SK-N-SH treated with all-trans-retinoic acid at 6 μM for 48 hours (cell line): ENCODE measurements at places on chromosomes 7 and 10.

GRCh38 chr7:69599286-69599954, 1.1 kb downstream of the AUTS2 start:
- ATAC-seq = peak; percentile 53

DNA sequence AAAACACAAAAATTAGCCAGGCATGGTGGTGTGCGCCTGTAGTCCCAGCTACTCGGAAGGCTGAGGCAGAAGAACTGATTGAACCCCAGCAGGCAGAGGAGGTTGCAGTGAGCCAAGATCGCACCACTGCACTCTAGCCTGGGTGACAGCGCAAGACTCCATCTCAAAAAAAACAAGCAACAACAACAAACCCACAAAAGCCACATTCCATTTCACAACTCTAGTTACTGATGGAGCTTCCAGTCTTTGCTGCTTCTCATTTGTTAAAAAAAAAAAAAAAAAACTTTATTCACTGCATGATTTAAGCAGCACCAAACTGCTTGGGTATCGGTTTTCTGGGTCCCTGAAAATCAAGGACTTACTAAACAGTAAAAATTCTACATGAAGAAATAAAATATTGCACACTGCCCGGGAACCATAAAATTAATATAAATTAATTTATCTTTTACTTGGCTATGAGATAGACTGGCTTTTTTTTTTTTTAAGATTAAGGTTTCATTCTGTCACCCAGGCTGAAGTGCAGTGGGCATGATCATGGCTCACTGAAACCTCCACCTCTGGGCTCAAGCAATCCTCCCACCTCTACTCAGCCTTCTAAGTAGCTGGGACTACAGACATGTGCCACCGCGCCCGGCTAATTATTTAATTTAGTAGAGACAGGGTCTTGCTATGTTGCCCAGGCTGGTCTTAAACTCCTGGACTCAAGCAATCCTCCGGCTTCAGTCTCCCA, 42.0 kb downstream of the SRPK2 start:
- ATAC-seq = no peak

DNA sequence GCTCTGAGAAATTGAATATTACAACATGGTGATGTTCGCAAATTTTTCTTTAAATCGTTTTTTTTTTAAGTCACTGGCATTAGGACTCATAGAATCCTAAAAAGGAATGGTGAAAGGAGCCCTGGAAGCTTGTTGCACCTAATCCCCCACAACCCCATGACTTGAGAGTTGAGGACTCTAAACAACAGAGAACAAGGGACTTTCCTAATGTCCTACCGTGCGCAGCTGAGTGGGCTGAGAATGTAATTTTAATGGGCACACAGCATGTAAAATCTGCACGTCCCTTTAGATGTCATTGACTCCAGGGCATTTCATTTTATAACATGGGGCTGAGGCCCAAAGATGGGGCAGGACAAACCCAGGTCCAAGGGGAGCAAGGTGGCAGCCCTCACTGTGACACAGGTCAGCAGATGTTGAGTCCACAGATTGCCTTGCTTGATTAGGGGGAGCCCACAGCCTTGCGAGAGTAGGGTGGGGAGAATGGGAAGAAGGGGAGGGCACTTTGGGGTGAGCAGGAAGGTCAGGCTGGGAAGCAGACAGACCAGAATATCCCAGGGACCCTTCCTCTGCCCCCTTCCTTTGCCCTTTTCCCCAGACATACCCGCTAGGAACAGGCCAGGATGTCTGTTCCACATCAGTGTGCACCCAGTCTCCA, 208.4 kb upstream of the ZMIZ1 start:
- no peak for ATAC-seq

DNA sequence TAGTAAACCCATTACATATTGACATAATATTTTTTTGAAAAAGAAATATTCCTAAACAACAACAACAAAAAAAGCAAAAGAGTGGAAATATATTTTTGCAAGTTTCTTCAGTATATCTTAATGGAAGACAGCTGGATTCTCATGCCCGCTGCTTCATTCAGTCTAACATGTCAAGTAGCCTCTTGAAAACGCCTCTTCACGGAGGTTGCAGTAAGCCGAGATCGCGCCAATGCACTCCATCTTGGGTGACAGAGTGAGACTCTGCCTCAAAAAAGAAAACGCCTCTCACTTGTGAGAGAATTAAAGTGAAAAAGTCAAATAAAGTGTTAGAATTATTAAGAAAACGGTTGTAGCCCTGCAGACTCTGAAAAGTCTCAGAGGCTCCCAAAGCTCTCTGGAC, 1.3 kb downstream of the CUTC start:
- no peak for ATAC-seq

DNA sequence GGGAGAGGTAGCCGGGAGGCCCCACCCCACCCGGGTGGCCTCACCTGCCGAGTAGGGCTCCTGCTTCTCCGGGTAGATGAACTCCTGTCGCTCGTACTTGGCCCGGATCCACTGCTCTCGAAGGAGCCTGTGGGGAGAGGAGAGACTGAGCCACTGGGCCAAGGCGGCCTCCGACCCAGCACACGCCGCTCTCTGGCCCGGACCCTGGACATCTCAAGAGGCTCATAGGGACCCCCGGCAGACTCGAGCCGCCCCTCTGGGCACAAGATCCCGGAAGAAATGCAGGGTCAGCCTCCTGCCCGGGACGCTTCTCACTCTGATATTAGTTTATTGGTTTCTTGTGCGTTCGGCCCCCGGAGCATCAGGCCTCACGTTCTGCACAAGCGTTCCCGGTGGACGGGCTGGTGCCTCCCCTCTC, 34.5 kb downstream of the ADAP1 start:
- no peak for ATAC-seq

GRCh38 chr10:131010965-131011575, 300.5 kb downstream of the TCERG1L start:
- ATAC-seq = no peak

- peak; percentile 84 for ATAC-seq
Observed at GRCh38 chr7:16564909-16565426, 38.3 kb downstream of the LRRC72 start.

GRCh38 chr10:33231621-33232350, 102.7 kb downstream of the NRP1 start:
- ATAC-seq = no peak

DNA sequence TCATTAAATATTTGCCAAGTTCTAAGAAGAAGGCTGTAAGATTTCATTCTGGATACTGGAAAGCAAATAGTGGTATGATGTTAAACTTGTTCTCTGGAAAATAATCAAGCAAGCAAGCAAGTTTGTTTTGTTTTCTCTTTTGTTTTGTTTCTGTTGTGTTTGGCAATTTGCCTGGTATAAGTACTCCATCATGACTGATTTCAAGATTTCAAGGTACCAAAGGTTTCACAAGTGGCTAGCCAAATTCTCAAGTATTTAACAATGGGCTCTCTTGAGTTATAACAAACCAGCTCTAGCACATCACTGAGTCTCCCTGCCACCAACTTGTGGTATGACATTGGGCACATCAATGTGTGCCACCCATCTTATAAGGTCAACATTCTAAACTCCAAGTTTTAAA, 151.7 kb upstream of the IGFBP3 start:
- no peak for ATAC-seq

- no peak for ATAC-seq
Observed at GRCh38 chr7:148290538-148290937, 300.0 kb upstream of the C7orf33 start.

DNA sequence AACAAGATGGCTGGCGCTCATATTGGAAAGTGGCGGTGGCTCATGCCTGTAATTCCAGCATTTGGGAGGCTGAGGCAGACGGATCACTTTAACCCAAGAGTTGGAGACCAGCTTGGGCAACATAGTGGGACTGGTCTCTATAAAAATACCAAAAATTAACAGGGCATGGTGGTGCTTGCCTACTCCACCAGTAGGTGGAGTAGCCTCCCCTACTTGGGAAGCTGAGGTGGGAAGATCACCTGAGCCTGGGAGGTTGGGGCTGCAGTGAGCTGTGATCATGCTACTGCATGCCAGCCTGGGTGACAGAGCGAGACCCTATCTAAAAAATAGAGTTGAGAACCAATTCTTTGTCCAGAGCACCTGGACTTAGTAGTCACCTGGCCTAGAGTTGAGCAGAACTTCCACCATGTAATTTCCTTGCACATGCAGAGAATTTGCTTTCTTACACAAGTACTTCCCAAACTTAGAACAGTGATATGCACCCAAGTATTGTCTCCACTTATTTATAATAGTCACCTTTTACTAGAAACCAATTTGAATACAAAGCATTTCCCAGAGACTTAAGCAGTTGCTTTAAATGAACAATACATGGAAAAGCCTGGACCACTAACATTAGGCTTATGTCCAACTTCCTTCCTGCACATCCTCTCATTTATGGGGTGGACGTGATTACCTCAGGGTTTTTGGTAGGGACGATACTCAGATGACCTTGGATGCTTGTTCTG, 15.9 kb downstream of the LAMB4 start:
- peak; percentile 70; the same call in 2 of the 3 replicates for ATAC-seq

- ATAC-seq = no peak
Observed at GRCh38 chr10:92832998-92833650, 15.2 kb upstream of the EXOC6 start.

- peak; percentile 70 for ATAC-seq
Observed at GRCh38 chr7:92833766-92834506, 2.4 kb downstream of the CDK6 start.

GRCh38 chr10:21172930-21173801, 276.1 kb upstream of the NEBL start:
- peak; percentile 50 for ATAC-seq

DNA sequence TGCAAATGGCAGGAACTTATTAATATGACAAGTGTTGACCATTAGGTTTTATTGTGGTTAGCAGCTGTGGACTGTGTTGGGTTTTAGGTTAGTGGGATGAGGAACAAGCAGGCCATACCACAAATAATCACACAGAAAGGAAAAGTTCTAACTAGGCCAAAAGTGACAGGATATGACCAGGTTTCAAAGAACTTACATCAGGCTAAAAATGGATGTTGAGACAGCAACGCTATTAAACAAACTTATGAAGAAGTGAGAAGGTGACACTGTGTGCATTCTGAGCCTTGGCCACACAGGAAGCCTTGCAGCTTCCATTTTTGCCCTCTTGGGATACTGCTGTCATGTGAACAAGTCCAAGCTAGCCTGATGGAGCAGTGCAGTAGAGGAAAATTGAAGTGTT, 568.8 kb downstream of the HTR7 start:
- no peak for ATAC-seq

- no peak for ATAC-seq
Observed at GRCh38 chr10:3807928-3808496, 23.0 kb upstream of the KLF6 start.

DNA sequence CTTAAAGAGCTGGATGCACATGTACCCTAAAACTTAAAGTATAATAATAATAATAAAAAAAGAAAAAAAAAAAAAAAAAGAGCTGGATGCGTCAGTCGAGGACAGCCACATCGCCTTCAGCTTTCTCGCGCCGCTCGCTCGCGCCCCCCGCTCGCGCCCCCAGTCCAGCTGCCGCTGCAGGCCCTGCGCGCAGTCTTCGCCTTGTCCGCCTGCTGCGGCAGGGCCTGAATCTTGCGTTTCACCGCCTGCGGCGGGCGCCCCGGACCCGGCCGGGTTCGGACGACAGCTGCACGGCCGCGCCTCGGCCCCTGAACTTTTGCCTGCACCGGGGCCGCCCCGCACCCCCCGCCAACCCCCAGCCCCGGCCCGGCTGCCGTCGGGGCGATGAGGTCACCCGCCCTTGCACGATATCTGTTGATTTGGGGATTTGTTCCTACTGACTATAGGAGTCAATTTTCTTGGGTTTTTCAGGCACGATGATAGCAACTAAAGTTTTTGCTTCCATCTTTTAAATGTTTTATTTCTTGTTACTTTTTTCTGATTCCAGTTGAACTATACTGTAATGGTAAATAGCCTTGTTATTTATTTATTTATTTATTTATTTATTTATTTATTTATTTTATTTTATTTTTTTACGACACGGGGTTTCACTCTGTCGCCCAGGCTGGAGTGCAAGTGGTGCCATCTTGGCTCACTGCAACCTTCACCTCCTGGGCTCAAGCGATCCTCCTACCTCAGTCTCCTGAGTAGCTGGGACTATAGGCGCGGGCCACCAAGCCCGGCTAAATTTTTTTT, 33.5 kb upstream of the CPN1 start:
- no peak for ATAC-seq

GRCh38 chr7:138163800-138164199, 87.5 kb downstream of the AKR1D1 start:
- ATAC-seq = no peak

- peak; percentile 74 for ATAC-seq
Observed at GRCh38 chr10:94133239-94133638, 139.5 kb downstream of the PLCE1 start.

- no peak for ATAC-seq
Observed at GRCh38 chr10:122336961-122337360, 37.5 kb upstream of the PLEKHA1 start.

GRCh38 chr10:63487990-63488389, 22.2 kb upstream of the JMJD1C start:
- ATAC-seq = no peak

- peak; percentile 79 for ATAC-seq
Observed at GRCh38 chr10:74213571-74214162, 62.6 kb downstream of the ADK start.

DNA sequence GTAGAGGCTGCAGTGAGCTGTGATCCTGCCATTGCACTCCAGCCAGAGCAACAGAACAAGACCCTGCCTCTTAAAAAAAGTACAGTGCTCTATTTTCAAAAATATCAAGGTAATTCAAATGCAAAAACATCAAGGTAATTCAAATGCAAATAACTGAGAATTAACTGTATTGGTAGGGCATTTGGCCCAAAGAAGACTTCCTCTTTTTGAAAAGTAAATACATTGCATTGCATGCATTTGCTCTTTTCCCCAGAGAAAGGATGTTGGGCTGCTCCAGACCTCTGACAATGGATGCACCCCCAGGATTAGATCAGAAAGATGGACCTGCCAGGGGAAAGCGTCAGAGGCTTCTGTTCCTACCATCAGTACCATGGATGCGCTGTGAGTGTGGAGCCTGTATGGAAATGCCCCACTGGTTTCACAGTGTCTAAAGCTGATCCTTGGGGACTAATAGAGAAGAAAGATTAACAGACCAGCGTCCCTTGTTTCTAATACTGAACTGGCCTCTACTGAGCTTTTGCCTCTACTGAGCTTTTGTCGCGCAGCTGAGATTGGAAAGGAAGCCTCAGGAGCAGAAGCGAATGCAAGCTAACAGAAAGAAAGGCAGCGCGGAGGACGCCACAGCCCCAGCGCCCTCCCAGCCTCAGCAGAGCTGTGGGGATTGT, 93.5 kb upstream of the LYZL2 start:
- no peak for ATAC-seq

GRCh38 chr7:7976677-7977076, 8.1 kb downstream of the GLCCI1 start:
- ATAC-seq = no peak

GRCh38 chr10:44125879-44126278, 259.0 kb downstream of the CXCL12 start:
- ATAC-seq = no peak

DNA sequence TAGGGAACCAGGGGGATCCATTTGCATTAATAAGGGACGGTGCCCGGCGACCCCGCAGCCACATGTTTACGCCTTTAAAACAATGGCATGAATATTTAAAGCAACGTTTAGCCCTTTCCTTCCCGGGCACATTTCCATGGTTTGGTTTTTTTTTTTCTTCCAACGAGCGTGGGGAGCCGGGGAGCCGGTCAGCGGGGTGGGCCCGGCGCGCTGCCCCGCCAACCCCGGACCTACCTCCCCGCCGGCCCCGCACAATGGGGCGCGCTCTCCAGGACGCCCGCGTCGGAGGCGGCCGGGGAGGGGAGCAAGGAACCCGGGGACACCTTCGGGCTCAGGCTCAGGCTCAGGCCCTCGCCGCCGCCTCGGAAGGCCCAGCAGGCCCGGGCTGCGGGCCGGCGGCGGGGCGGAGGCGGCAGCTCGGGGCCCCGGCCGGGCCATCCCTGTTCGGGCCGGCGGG, 1.0 kb downstream of the SEPHS1 start:
- peak; percentile 8 for ATAC-seq
